Esophagus squamous epithelium (tissue), 5 donors: ENCODE measurements at places on chromosomes 7 and 10.

- no peak for DNase-seq
Observed at GRCh38 chr7:124295289-124295688, 262.4 kb upstream of the TMEM229A start.

- DNase-seq, result no peak
Observed at GRCh38 chr7:142513178-142513955, 235.9 kb upstream of the PRSS1 start.

- no peak for DNase-seq
Observed at GRCh38 chr7:3310884-3311283, 9.8 kb downstream of the SDK1 start.

DNA sequence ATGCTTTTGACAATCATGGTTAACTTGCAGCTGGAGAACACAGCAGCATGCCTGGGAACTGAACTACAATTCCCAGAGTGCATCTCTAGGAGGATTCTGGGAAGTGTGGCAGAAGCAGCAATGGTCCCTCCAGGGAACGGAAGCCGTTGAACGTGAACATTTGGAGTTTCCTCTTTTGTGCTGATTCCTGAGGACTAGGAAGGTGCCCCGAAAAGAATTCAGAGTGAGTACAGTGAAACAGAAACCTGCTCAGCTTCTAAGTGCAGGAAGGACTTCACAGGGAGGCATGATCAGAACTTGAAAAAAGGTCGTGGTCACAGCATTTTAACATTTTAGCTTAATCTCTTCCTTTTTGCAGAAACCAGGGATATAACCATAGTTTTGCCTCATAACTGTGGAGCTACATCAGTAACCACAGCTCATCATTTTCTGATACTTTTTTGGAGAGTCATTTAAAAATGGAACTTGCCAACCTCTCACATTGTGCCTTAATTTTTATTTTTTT lies at the start of gene NUDT13:
TSS of gene NUDT13 (plus strand) at position 111 of the 505 bp plus-strand sequence. CDS start 3,911 bp downstream, outside the sequence.
- no peak for DNase-seq

GRCh38 chr7:2251841-2252771 lies 10.1 kb downstream of the NUDT1 start:
- no peak for DNase-seq

- no peak for DNase-seq
Observed at GRCh38 chr10:94571528-94571927, 25.9 kb downstream of the HELLS start.
